ENCODE measurements at places on chromosomes 6 and 20.
A peak's percentile ranks its signal among the peaks of the same experiment; 100 is the strongest.

DNA sequence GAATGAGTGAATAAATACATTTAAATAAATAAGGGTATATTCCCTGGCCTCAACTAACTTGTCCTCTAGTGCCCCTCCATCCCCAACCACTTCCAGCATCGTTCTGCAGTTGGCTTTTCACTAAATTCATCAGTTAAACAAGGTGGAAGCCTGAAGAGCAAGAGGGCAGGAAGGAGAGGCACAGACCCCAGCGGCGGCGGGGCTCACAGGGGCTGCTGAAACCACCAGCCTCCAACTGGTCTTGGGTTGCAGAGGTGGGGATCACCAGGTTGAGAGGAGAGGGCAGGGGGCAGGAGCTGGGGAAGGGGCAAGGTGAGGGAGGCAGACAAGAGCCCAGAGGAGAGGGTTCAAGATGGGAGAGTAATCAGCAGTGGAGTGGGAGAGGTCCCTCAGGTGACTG is 27.1 kb downstream of the KCNK5 start:
- DNase-seq: no peak

- no peak for DNase-seq
Measured at GRCh38 chr6:22302838-22303237, 6.0 kb upstream of the PRL start.

DNA sequence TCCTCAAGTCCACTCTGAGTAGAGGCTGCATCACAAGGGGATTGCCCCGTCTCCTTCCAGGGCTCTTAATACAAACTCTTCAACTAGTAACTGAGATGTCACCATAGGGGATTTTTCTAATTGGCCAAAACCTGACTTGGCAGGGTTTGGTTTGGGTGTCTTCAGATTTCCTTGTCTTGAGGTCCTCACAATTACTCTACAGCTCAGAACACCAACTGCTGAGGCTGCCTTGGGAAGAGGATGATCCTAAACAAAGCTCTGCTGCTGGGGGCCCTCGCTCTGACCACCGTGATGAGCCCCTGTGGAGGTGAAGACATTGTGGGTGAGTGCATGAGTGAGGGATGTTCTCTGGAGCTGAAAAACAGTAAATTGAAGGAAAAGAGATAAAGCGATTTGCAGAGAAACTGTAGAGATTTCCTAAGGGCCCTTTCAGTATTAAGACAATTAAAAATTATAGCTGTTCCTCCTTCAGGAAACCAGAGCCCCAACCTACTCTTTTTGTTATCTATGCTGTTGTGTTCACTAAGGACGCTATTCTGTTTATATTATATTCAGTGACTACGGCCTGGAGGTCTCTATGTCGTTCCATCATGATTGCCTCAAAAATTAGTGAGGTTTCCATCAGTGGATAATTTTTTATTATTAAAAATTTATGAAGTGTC is at the start of gene HLA-DQA1:
HLA-DQA1 (plus strand) TSS at position 188 of the 662 bp plus-strand sequence; CDS start at position 241, 53 bp downstream.
- no peak for DNase-seq

DNA sequence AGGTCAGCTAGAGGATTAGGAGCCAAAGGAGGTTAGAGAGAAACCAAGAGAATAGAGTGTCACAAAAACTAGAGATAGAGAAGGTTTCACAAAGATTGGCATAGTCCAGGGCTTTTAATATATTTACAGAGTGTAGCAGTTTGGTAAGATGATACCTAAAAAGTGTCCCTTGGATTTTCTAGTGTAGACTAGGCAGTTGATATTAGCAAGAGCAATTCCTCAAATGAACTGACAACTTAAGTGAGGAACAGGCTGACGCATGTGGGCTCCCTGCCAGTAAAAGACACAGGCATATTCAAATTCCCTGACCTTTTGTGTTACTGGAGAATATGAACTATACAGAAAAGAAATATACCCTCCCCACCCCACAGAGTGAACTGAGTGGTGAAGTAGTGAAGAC is 40.1 kb downstream of the VTA1 start:
- no peak for DNase-seq

DNA sequence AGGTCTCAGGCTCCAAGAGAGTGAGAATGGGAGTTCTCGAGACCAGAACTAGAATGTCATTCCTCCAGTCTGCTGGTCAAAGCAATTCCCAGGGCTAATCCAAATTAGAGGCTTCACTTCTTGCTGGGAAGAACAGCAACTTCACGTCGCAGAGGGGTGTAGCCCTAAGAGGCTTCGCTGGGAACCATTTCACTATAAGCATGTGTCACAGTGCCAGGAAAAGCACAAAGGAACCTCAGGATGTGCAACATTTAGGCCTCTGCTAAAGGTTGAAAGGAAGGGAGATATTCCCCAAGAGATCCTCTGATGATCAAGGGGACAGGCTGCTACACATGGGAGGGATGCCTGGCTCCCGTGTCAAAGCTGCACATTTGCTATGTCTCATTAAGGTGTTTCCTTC is 35.9 kb upstream of the NXT1 start:
- no peak for DNase-seq

DNA sequence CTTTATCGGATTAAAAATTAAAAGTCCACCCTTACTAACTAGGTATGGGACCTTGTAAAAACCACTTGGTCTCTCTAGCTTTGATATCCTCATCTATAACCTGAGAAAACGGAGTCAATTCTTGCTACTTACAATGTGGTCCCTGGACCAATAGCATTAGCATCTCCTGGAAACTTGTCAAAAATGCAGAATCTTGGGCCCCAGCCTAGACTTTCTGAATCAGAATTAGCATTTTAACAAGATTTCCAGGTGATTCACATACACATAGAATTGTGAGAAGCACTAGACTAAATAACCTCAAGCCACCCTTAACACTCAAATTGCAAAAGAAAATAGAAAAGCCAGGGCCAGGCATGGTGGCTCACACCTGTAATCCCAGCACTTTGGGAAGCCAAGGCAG is 96.6 kb downstream of the RNGTT start:
- no peak for DNase-seq

DNA sequence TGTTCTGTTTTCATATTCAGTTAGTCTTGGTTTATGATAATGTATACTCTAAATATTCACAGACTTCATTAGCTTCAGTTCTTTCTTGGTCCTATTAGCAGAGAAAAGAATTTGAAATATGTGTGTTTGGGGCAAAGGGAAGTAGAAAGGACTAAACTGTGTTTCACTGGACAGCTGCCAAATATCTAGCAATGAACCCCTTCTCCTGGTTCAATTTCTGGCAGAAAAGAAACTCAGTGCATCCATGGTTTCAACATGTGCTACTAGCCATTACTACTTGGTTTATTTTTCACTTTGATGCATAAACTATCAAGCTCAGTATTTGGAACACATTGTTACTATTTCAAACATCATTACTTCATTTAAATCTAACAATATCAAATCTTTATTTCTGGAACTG is 43.6 kb downstream of the FBXL4 start:
- no peak for DNase-seq

DNA sequence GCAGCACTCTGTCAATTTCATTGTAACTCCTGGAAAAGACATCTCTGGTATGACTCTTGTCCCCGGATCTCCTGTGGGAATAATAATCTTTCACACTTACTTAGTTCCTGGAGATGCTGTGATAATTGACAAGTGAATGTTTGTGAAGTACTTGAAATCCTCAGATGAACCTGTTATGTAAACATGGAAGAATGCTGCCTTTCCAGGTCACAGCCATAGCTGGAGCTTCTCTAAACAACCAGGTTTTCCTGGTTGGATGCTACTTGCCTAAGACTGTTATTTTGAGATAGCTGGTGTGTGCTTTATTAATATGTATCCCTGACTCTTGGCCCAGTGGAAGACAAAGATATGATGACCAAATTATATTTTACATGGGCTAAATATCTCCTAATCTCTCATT is 228.6 kb downstream of the KCNQ5 start:
- DNase-seq: no peak

- DNase-seq: no peak
Measured at GRCh38 chr6:38155621-38156204, 336.2 kb downstream of the ZFAND3 start.

DNA sequence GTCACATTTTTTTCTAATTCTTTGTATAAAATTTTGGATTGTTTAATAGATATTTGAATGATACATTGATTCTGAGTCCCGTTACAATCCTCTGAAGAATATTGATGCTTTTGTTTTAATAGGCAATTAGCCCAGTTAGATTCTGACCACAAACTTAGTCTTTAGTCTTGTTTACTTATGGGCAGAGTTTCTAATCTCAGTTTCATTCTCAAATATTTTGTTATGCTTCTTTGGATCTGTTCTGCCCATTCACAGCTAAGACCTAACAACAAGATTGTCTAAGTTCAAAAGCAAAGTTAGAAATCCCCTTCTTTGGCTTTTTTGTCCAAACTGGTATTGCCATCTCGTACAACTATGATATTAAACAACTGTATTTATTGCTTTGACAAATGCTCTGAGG is 58.0 kb downstream of the TBXT start:
- DNase-seq: no peak

DNA sequence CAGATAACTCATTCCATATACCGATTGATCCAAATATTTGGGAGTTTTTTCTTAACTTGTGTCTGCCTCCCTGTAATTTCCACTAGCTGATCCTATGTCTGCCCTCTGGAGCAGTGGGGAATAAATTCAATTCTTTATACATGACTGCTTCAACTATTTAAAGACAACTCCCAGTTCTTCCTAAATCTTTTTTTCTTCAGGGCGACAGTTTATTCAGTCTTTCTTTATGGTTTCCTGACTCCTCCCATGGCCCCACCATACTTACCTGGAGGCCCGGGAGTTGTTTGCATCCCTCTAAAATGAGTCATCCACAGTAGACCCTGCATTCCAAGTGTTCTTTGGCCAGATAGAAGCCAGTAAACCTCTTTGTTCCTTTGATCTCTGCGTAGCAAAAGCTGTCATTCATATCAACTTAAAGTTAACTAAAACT is 73.6 kb downstream of the LCA5 start:
- no peak for DNase-seq

DNA sequence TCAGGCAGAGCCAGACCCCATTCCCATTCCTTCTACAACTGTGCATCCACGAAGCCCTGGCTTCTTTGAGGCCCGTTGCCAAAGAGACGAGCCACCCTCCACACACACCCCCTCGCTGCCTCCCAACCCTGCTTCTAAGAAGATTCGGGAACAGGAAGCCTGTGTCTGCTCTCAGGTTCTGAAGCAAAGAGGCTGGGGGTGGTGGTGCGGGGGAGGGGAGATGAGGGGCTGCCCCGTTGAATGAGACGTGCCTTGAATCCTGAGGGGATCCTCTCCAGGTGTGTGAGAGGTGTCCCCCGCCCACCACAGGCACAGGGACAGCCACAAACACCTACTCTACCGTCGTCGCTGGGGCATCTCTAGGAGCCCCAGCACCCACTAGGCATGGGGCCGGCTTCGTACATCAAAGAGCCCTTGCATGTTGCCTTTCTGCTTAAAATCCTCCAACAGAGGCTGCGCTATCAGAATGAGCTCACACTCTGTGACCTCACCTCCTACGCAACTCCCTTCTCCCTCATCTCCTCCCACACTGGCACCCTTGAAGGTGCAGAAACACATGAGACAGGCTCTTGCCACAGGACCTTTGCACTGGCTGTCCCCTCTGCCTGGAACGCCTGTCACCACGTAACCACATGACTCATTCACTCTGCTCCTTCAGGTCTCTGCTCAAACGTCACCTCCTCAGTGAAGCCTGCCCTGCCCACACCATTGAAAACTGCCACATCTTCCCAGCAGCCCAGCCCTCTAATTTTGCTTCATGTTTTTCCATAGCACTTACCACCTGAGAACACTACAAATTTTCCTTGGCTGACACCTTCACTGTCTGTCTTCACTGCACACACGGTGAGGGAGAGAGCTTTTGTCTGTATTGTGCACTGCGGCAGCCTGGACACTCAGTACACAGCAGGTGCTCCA is 58.5 kb downstream of the PREX1 start:
- no peak for DNase-seq

DNA sequence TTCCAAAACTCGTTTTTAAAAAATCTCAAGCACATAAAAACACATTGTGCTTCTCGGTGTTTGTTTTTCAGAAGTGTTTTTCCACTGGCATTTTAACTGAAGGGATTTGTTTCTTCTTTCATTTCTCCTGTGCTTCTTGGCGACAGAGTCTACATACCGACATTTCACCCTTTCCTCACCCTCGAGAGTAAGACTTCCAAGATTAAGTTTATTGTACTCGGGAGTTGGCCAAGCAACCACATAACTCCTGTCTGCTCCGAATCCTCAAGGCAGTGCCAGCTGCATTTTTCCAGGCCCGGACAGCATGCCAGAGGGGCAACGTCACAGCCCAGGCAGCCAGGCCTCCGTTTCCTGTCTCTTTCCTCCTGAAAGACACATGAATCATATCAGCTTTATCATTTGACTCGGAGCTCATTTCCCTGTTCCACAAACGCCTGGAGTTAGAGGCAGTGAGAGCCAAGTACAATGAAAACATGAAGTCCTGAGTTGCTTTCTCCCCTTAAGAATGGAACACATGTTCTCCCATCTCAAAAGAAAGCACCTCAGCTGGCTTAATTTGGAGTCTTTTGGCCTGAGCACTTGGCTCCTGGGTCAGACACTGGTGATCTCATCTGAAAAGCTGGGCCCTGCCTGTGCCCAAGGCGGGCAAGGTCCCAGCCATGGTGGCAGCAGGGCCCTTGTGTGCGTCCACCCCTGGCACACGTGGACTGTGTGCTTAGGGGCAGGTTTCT is 23.2 kb upstream of the FAM50B start:
- no peak for DNase-seq

DNA sequence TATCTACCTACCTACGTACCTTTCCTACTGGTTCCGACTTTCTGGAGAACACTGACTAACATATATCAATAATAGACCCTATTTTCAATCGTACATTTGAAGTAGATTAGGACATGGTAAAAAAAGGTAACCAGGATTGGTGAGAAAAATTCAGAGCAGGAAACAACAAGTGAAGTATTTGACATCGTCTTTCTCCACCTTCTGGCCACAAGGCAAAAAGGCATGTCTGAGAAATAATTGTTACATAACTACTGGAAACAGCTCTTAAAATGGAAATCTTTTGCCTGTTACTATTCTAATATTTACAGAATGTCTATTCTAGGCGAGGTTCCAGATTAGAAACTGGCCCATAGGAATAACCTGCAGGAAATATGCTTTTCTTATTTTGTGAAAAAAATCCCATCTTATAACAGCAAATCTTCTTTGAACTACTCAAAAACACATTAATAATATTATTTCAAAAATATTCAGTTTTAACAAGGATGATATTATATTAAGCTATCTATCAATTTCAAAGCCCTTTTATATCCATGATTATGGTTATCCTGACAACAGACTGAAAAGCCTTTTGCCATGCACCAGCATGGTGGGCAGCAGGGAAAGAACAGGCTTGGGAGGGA is 80.8 kb downstream of the RCAN2 start:
- DNase-seq: peak; percentile 52

DNA sequence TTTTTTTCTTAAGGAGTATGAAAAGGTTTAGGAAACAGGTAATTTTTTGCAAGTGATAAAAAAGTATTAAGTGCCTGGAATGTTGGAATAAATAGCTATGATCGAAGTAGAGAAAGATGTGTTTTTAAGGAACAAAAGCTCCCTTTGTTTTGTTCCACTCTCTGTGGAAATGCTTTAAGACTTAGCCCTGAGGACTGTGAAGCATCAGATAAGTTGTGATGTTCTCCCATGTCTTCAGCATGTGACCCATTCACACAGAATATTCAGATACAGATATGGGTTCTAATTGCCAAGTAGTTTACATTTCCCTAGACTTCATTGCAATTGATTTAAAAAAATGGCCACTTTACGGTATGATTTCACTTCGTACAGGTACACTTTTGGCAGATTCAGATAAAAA is 80.6 kb downstream of the KCNQ5 start:
- no peak for DNase-seq

Data from AML-193 (cell line).